ENCODE measurements at places on chromosomes 5 and 9. TPM values are rescaled to one million over a fixed set of nuclear protein-coding genes. Genes with fewer than 3 reads are reported as not detected.

NUTM2F gene
- not detected for total RNA-seq

DNA sequence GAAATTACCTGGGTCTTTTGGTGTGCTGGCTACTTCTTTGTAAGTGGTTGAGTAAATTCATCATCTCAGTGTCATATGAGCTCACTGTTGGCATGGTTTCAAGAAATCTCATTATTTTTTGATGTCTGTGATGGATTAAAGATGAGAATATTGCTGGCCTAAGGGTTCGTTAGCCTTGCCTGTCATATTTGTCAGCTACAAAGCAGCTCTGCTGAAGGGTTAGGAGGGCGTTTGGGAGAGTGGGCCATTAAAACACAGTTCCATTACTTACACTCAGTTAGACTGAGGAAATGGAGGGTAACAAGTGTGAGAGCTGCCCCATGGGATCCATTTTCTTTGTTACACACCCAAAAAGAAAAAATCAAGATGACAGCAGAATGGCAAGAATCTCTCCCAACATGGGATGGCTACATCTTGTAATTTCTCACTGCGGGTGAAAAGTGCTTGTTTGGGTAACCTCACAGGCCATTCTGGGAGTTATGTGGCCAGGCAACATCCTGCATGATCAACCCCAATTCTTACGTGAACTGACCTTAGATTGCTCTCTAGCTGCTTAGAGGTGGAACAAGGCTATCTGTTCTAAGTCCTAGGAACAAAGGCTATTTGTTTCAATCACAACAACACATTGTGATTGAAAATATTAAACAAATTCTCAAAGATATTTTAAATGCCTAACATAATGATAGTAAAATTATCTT, 609.5 kb upstream of the RGMB start:
- DNase-seq: no peak
- no peaks in the 10 kb centered on the region for H3K36me3 ChIP-seq
- no peaks in the 10 kb centered on the region for H3K4me1 ChIP-seq
- H3K27me3 ChIP-seq: no peaks in the 10 kb centered on the region
- H3K27ac ChIP-seq: no peak overlapping the region

NTNG2 gene
- total RNA-seq: not detected

GRCh38 chr9:89388084-89388867, 70.0 kb downstream of the SECISBP2 start:
- peak; percentile 18 for DNase-seq
- no peaks in the 10 kb centered on the region for H3K27me3 ChIP-seq
- H3K4me1 ChIP-seq: peaks cover 4% of the 10 kb centered on the region

DNA sequence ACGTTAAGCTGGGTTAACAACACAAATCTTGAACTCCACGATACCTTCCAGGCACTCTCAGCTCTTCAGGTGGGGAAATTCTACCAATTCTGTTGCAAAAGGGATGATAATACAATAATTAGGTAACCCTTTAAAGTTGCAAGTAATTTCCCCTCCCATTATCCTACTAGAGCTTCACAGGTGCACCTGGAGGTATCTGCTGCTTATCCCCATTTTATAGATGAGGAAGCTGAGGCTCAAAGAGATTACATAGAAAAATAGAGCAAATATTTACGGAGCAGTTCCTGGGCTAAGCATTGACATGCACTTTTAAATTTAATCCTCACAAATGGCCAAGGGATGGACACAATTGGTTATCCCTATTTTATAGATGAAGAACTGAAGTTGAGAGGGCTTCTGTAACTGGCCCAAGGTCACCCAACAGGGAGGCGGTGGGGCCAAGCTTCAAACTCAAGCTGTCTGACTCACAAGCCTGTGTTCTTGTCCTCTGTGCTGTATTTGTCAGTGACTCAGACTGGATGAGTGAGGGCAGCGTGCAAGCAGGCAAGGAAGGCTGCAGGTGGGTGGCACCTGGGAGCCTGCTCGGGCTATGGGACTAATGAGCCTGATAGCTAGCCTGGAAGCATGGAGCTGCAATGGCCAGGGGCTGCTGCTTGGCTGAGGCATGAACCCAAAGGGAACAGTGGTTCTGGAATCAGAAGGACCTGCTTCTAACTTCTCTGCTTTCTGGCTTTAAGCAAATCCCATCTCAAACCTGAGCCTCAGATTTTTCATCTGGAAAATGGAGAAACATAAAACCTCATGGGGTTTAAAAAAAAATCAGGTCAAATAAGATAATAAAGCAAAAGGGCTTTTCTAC, 105.5 kb downstream of the PDE6A start:
- no peaks in the 10 kb centered on the region for H3K36me3 ChIP-seq
- H3K27me3 ChIP-seq: no peaks in the 10 kb centered on the region
- H3K27ac ChIP-seq: no peak overlapping the region
- H3K4me1 ChIP-seq: no peaks in the 10 kb centered on the region
- no peak for DNase-seq

DNA sequence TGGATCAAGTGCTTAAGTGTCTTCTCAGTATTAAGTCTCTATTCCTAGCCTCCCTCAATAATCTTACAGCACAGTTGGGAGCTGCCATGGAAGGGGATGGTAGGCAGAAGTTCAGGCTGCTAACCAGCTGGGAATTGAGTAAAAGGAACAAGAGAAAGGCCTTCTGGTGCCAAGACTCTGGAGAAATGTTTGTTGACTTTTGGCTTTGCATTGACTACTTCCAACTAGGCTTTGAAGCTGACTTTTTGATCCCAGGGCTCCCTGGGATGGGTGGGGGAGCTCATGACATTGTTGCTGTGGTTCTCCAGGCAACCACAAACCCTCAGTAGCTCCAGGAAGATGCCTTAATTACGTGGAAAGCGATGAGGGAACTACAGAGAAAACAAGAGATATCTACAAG, 85.2 kb upstream of the HTR4 start:
- no peaks in the 10 kb centered on the region for H3K36me3 ChIP-seq
- H3K27me3 ChIP-seq: no peaks in the 10 kb centered on the region
- H3K27ac ChIP-seq: no peak overlapping the region
- no peak overlapping the region for H3K4me3 ChIP-seq

- H3K27me3 ChIP-seq: no peaks in the 10 kb centered on the region
- no peak overlapping the region for H3K27ac ChIP-seq
- no peak overlapping the region for H3K4me3 ChIP-seq
Observed at GRCh38 chr9:79135681-79136415, 435.9 kb upstream of the TLE4 start.

DNA sequence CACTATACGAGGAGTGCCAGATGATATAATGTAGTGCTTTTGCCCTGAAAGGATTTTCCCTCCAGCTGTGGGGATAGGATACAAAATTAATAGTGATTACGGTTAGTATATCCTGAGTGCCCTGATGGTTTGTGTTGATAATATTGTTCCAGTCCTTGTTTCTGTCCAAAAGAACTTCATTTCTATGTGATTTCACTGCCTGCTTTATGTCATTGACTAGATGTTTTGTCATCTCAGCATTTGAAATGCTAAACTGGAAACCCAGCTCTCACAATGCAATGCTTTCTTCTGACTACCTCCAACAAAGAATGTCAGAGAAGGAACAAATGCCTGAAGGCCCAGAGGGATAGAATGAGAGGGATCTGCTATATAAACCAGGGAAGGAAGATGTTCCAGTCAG, 177.8 kb downstream of the NIPBL start:
- H3K36me3 ChIP-seq: 0 out of 2 replicates have a peak, but pooled peaks cover 3% of the 10 kb centered on the region
- no peak for DNase-seq
- H3K4me1 ChIP-seq: no peaks in the 10 kb centered on the region

DNA sequence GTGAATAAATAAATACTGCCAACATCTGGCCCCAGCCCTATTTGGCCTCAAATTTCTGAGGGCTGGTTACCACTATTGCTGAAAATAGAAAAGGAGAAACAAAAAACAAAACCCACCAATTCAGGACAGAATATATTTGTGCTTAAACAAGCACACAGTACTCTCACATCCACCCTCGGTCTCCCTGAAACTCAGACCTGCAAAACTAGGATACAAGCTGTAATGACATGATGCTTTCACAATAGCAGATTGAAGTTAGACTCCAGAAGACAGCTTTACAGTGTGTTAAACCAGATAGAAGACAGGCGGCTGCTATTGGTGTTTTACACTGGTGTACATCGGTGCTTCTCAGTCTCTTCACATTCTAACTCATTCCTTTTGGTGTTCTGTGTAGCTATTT, 214.9 kb upstream of the DMRT1 start:
- H3K4me1 ChIP-seq: no peaks in the 10 kb centered on the region
- no peak overlapping the region for H3K4me3 ChIP-seq
- no peak for DNase-seq

- no peaks in the 10 kb centered on the region for H3K4me1 ChIP-seq
- DNase-seq: no peak
- no peaks in the 10 kb centered on the region for H3K27me3 ChIP-seq
- no peak overlapping the region for H3K27ac ChIP-seq
- no peaks in the 10 kb centered on the region for H3K36me3 ChIP-seq
Observed at GRCh38 chr9:13386935-13387733, 107.6 kb upstream of the MPDZ start.

DNA sequence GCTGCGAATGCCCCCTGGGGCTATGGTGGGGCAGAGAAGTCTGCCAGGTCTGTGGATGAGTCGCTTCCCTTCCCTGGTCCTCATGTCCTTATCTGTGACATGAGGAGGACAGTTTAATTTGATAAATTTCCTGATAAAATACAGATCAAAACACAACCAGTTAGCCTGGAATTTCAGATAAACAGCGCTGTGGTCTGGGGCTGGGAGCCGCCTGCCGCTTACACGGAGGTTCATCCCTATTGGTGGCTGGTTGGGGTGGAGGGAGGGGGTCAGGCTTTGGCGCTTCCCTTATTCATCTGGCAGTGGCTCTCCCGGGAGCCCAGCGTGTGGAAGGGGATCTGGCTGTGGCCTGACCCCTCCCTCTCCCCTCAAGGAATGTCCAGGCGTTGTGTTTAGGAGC, 17.9 kb downstream of the CRB2 start:
- H3K27ac ChIP-seq: peak overlapping the region; percentile 79
- H3K4me3 ChIP-seq: no peak overlapping the region
- H3K36me3 ChIP-seq: no peaks in the 10 kb centered on the region
- peaks cover 32% of the 10 kb centered on the region for H3K4me1 ChIP-seq
- H3K27me3 ChIP-seq: no peaks in the 10 kb centered on the region
- DNase-seq: no peak

DNAI1 gene
- 0.67 TPM for total RNA-seq

PCDHGA7 gene
- 0.09 TPM for total RNA-seq

DNA sequence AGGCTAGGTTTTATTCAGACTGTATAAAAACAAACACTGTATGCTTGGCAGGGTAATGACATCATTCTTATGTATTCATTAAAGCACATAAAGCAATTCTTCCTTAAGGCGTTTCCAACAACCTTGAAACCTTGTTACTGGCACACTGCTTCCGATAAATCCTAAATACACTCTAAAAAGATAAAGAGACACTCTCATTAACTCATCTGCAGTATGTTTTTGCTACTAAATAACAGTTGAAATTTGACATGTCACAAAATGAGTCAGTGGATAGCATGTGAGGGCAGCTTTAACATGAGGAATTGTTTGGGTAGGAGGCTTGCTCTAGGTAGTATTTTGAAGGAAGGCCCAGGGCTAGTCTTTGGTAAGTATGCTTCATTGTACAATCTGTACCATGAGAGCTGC, 13.7 kb downstream of the YIPF5 start:
- DNase-seq: no peak
- no peak overlapping the region for H3K4me3 ChIP-seq
- no peak overlapping the region for H3K27ac ChIP-seq
- no peaks in the 10 kb centered on the region for H3K4me1 ChIP-seq
- no peaks in the 10 kb centered on the region for H3K36me3 ChIP-seq

DNA sequence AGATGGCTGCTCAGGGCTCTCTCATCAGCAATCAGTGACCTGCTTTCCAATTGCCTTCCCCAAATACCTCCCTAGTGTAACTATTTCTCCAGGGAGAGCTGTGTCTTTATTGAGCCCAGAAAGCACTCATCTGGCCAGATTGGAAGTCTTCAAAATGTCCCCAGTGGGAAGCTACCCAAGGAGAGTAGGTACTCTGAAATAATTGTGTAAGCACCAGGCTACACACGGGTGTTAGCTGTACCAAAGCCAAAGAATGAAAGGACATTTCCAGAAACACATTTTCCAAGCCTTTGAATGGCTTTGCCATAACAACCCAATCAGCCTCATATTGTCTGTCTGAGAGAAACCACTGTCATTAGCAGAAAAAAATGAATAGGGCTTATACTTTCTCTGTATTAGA, 318.8 kb downstream of the FAM170A start:
- H3K4me1 ChIP-seq: no peaks in the 10 kb centered on the region
- no peaks in the 10 kb centered on the region for H3K36me3 ChIP-seq
- no peak overlapping the region for H3K27ac ChIP-seq
- DNase-seq: no peak
- no peaks in the 10 kb centered on the region for H3K27me3 ChIP-seq
- H3K4me3 ChIP-seq: no peak overlapping the region

GRCh38 chr9:128595471-128595870, 43.1 kb downstream of the SPTAN1 start:
- peaks cover 4% of the 10 kb centered on the region for H3K36me3 ChIP-seq
- no peak for DNase-seq
- H3K4me3 ChIP-seq: no peak overlapping the region
- H3K27ac ChIP-seq: no peak overlapping the region

GRCh38 chr5:14486996-14487896, 94.3 kb upstream of the OTULINL start:
- H3K36me3 ChIP-seq: peaks cover 2% of the 10 kb centered on the region
- H3K4me3 ChIP-seq: no peak overlapping the region
- DNase-seq: no peak
- no peaks in the 10 kb centered on the region for H3K27me3 ChIP-seq
- H3K4me1 ChIP-seq: no peaks in the 10 kb centered on the region

- H3K4me1 ChIP-seq: no peaks in the 10 kb centered on the region
- no peaks in the 10 kb centered on the region for H3K27me3 ChIP-seq
- no peak for DNase-seq
- H3K36me3 ChIP-seq: no peaks in the 10 kb centered on the region
- H3K27ac ChIP-seq: no peak overlapping the region
Observed at GRCh38 chr5:7941692-7942091, 72.7 kb downstream of the MTRR start.

OR13C2 gene
- total RNA-seq: not detected

CDX1 gene
- 0.29 TPM for total RNA-seq

Data from Caco-2 (cell line).